ENCODE measurements at places on chromosomes 12 and 14. TPM values are rescaled to one million over a fixed set of nuclear protein-coding genes. Genes with fewer than 3 reads are reported as not detected.

- DNase-seq: no peak
These were observed 42.5 kb upstream of the C14orf180 start for GRCh38 chr14:104536942-104537612.

- no peak for DNase-seq
These were observed at the start of gene LACRT for GRCh38 chr12:54634795-54635194. TSS of gene LACRT (minus strand) at chr12:54634895. CDS start at chr12:54634841, 54 bp downstream.

GRCh38 chr12:109753054-109753401 is 39.4 kb downstream of the FAM222A start:
- DNase-seq: no peak

DNA sequence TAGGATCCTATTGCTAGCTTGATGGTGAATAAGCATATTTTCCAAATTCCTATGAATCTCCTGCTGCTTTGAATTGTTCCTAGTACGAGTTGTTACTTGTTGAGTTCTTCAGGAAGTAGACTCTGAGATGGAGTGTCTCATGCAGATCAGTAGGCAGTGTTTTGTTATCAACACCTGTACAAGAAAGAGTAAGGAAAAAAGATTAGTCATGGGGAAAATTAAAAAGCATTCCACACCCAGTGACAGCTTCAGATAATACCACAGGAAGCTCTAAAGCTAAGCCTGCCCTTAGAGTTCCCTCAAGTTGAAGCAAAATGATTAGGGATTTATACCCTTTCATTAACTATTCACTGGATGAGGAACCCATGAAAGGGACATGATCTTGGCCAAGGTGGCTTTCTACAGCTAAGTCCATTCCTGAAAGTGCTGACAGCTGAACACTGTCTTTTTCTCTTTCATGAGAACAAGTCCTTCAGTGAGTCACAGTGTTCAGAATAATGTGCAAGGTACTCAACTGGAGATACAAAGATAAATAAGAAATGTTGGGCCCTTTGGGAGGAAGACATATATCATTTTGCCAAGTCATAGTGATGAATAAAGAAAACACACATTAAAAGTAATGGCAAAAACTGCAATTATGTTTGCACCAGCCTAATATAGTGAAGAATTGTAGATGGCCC is 49.1 kb downstream of the CCER1 start:
- DNase-seq: no peak

Gene CD163L1
- total RNA-seq: not detected

- DNase-seq: no peak
These were observed 31.1 kb downstream of the AK7 start for GRCh38 chr14:96422992-96423391.

Gene ANO4
- total RNA-seq: not detected

Gene TEX22
- total RNA-seq: 0.93 TPM

Gene CPSF2
- total RNA-seq: 35.9 TPM

GRCh38 chr12:42447371-42447786 is 121.4 kb downstream of the PPHLN1 start:
- no peak for DNase-seq

Gene ZNF664
- 30.6 TPM for total RNA-seq

GRCh38 chr14:63308723-63309317 is 9.9 kb downstream of the GPHB5 start:
- no peak for DNase-seq

Gene CAPZA3
- total RNA-seq: not detected

DNA sequence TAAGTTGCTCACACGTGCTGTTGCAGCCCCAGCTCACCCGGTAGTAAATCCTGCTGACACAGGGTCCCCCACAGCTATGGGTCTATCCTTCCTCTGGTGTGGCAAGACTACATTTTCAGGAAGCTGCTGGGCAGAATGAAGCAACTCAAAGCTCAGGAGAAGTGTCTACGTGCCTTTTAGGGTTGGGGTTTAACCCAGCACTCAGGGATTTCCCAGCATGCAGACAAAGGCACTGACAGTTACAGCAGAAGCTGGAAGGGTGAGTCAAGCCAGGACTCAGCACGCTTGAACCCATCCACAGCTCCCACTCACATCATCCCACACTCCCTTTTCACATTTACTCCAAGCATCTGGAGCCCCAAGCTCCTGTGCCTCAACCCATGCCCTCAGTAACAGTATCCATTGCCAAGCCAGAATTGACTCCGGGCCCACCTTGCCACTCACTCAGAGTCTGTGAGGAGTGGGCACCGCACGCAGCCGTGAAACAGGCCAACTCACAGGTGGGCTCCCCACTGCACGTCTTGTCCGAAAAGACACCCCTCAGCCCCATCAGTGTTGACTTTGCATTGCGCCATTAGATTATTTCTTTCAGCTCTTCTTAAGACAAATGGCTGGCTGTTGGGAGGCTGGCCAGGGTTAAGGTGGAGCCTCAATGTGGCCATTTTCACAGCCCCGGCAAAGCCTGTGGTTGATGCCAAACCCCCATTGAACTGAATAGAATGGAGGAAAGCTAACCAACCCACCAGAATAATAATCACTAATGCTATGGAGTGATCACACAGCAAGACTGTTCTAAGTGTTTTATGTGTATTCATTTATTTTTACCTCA is 59.6 kb downstream of the ZFP36L1 start:
- no peak for DNase-seq

Gene CNTN1
- total RNA-seq: not detected

DNA sequence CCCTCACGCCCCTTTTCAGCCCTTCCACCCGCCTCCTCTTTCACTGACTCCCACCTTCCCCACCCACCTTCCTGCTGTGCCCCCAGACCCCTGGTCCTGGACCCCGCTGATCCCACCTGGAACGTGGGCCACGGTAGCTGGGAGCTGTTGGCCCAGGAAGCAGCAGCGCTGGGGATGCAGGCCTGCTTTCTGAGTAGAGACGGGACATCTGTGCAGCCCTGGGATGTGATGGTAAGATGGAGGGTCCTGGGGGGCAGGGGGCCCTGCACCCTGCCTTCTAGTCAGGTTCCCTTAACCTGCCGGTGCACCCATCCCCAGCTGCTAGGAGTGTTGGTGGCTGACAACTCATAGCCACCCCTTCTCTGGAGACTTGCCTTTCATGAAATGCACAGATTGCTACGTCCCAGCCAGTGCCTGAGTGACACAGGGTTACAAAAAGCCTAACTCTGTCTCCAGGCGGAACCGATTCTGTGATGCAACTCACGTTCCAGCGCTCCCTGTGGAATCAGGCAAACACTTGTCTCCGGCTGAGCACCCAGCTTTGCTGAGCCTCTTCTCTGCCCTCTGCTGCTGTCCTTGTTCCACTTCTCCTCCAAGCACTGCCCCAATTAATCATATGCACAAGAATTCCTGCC is 15.0 kb upstream of the OAS2 start:
- DNase-seq: no peak

Gene SYNDIG1L
- not detected for total RNA-seq

Gene GPRC5D
- not detected for total RNA-seq

Gene RBM23
- total RNA-seq: 96.2 TPM

Gene PDE6H
- total RNA-seq: not detected

DNA sequence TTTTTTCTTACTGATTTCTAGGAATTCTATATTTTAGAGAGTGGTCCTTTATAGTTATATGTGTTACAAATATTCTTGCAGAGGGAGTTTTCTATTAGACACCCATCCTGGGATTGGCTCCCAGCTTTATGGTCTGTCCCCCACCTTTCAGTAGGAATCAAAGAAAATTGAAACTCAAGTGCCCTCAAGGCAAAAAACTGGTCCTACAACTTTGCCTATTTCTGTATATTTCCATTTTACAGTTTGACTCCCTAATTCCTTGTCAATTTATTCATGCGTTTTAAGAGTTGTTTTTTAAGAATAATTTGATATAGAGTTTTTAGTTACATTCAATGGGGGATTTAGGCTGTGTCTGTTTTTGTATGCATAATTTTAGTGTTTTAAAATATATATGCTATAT is 208.9 kb downstream of the SYNE2 start:
- DNase-seq: no peak

GRCh38 chr14:51643140-51643539 is 8.6 kb upstream of the FRMD6 start:
- DNase-seq: no peak
